Stimulated activated CD8-positive, alpha-beta memory T cell treated with anti-CD3 and anti-CD28 coated beads, Interleukin-7, amount 100 ng/mL, for 24 hours (primary cell): ENCODE measurements at places on chromosomes 5 and 9.
A peak's percentile ranks its signal among the peaks of the same experiment; 100 is the strongest.

DNA sequence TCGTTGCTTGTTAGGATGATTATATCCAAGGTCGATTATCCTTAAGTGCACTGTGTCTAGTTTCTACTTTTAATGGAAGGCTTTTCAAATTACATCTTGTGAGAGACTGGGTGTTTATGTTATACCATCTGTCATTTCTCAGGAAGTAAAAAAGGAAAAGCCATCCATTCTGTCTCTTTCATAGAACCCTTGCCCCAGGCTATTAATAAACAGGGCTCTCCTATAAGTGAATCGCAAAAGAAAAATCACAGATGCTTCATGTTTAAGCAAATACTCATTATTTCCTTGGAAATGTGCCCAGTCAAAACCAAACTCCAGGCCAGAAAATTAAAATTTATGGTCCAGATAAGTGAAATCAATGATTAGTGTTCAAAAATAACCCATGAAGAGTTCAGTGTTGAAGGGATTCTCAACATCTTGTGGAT is 58.1 kb downstream of the STARD4 start:
- no peak for DNase-seq

- no peak for DNase-seq
Measured at GRCh38 chr5:80930940-80931339, 29.2 kb upstream of the RASGRF2 start.

DNA sequence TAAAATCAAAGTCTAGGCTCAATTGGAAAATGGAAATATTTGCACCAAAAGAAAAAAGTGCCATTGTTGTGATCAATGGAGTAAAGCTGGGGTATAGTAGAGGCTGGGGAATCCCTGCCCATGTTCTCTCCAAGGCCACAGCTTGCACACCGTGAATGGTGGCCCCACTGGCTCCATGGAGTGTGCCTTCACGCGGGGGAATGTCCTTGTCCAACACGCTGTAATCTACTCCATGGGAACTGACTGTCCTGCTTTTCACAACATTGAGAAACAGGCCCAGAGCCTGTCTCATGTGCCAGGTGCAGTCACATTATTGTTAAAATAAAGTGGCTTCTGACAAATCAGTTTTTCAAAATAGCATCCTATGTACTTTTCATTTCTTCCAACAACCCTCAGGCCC is 33.1 kb upstream of the ITGA2 start:
- DNase-seq, result no peak

- no peak for DNase-seq
Measured at GRCh38 chr9:134983074-134983473, 65.4 kb upstream of the FCN1 start.

DNA sequence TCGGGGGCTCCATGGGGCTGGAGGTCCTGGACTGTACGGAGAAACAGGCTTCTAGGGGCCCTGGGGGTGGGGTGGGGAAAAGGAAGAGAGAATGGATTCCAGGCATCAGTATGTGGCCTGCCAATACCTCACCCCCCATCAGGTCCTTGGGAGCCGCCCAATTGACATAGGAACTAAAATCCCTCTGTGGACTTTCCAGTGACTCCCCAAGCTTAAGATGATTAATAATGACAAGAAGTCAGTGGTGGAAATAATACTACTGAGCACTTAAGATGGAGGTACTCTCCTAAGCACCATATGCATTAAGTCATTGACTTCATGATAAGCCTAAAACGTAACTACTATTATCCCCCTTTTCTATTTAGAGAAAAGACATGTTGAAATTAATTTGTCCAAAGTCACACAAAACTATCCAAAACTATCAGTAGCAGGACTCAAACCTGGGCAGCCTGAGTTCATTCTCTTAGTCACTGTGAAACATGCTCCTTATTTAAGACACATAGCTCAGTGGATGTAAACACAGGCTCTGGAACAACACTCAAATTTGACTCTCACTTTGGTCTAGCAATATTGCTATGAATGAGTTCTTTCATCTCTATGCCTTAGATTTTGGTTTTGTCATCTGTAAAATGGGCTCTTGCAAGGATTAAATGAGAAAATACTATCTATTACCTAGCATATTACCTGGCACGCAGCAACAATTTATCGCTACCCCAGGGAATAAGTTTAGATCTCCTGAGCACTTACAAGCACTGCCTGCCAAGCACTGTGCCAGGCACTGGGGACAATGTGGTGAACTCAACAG is 9.5 kb downstream of the SPRY4 start:
- DNase-seq, result no peak

GRCh38 chr9:127854184-127854806 is at the start of gene ENG:
TSS of gene ENG (minus strand) at chr9:127854658. CDS start at chr9:127854355, 303 bp downstream.
- DNase-seq, result no peak

DNA sequence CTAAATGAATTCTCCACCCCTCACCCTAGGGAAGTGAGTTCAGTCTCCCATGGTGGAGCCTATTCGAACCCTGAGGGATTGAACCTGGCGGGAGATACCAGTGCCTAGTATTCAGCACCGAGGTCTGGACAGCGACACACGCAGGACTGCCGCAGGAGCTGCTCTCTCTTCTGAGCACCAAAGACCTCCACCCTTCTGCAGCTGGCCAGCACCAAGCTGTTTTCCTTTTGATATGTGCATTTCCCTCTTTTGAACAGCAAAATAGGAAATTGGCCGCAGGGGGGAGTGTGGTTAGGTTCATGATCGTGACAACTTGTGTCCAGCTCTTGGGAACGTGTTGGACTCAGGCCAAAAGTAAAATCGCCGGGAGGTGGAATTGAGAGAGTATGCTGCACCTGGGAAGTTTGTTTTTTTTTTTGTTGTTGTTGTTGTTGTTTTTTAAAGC is 1.2 kb upstream of the PCSK1 start:
- peak; percentile 15 for DNase-seq

GRCh38 chr5:121171361-121171760 is 680.3 kb upstream of the FTMT start:
- DNase-seq, result no peak

GRCh38 chr5:43357067-43357466 is 43.9 kb upstream of the HMGCS1 start:
- no peak for DNase-seq

GRCh38 chr5:171797543-171797942 is 11.9 kb downstream of the SMIM23 start:
- no peak for DNase-seq

DNA sequence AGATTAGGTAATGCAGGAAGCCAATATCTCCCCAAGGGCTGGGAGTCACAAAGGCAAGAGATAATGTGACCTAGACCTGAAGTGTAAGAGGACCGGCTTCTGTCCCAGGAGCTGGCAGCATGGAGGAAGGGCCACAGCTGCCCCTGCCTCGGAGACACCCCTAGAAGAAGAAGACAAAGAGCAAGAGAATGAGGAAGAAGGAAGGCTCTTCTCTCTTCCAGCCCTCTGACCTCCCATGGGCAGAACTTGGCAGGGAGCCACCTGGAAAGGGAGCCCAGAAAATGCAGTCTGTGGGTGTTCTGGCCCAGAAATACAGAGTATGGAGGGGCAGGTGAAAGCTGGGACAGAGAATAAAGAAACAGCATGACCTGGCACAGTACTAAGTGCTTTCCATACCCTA is 151.0 kb downstream of the C5orf15 start:
- no peak for DNase-seq

DNA sequence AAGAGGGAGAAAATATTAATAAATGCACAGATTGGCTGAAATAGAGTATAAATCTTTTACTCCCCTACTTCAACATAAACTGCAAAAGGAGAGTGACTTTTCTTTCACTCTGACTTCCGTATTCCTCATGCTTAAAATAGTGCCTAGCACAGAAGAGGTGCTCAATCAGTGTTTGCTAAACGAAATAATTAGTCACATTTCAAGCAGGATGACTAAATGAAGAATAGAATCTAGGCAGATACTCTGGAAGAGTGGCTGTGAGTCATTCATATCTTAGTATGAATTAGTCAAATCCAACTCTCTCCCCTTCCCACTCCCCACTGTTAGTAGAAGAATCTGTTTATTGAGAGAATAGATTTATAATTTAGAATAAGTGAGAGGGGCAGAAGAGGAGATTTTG is 4.8 kb downstream of the CD274 start:
- no peak for DNase-seq

GRCh38 chr9:70746760-70747159 is 332.3 kb upstream of the KLF9 start:
- no peak for DNase-seq

GRCh38 chr9:68672625-68673024 is 32.4 kb upstream of the PIP5K1B start:
- DNase-seq, result no peak

DNA sequence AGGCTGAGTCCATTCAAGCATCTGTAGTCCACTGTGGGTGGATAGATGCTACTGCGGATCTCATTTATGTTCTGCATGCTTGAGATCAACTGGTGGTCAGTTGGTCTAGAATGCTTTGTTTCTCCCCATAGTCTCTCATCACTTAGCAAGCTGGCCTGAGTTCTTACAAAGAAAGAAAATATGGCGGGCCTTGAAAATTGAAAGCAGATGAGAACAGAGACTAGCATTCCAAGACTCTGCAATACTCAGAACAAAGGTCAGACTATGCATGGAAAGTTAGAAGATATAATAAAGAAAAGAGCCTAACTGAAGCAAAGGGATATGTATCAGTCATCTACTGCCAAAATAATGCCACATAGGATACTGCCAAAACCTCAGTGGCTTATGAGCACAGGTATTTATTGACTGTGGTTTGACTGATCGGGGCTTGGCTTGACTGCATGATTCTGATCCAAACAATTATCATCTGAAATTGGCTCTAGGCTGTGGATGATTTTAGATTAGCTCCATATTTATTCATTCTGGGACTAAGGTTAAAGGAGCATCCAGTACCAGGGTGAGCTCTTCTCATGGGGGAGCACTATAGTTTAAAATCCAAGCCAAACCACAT is 258.9 kb downstream of the TAF11L14 start:
- no peak for DNase-seq

GRCh38 chr5:1351156-1351555 is 6.3 kb upstream of the CLPTM1L start:
- DNase-seq, result no peak

- DNase-seq, result no peak
Measured at GRCh38 chr9:78325343-78325742, 28.4 kb downstream of the PSAT1 start.
